ENCODE measurements at places on chromosomes 1 and 21. TPM values are rescaled to one million over a fixed set of nuclear protein-coding genes. Genes with fewer than 3 reads are reported as not detected.

The CACNA1E gene
- 0.03 TPM for total RNA-seq

The CLCN6 gene
- total RNA-seq: 6.4 TPM

DNA sequence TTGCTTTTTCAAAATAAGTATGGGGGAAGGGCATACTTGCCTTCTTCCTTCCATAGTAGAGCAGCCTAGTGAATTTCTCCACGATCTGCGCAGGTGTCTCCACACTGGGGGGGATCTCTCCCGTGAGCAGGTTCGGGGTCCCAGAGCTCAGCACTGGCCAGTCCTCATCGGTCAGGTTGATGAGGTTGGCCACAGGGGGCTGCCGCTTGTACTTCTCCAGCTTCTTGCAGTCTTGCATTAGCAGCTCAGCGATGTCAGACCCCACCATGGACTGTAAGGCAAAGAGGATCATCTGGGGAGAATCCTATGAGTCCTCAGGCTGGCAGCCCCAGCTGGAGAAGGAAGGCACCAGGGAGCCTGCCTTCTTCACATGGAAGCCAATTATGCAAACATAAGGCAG is 11.8 kb downstream of the SEC16B start:
- DNase-seq: no peak

DNA sequence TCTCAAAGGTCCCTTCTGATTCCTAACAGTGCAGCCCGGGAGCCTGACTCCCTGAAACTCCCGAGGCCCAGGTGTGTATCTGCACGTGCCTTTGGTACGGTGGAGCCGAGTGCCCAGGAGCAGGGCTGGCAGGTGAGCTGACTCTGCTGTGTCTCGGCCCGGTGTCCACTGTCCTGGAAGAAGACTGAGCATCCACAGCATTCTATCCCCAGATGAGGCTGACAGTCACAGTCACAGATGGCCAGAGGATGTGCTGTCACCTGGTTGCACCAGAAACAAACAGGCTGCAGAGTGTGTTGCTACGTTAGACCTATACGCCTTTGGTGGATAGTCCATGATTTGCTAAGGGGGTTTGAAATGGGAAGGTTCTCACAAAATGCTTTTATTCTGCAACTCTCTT is 9.8 kb downstream of the ETV3L start:
- no peak for DNase-seq

DNA sequence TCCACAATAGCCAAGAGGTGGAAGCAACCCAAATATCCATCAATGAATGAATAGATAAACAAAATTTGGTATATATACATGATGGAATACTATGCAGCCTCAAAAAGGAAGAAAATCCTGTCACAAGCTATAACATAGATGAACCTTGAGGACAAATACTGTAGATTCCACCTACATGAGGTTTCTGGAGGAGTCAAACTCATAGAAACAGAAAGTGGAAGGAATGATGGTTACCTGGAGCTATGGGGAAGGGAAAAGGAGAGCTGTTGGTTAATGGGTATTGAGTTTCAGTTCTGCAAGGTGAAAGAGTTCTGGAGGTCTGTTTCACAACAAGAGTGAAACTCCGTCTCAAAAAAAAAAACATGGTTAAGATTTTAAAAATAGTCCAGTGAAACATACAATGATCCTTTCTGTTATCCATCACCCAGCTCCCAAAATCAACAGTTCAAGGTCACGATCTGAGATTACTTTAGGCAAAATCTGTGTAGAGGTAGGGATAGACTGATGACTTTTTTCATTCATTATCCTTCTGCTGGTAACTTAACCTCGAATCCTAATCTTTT is 80.8 kb upstream of the HNRNPU start:
- DNase-seq: no peak

The SLC5A9 gene
- total RNA-seq: not detected

DNA sequence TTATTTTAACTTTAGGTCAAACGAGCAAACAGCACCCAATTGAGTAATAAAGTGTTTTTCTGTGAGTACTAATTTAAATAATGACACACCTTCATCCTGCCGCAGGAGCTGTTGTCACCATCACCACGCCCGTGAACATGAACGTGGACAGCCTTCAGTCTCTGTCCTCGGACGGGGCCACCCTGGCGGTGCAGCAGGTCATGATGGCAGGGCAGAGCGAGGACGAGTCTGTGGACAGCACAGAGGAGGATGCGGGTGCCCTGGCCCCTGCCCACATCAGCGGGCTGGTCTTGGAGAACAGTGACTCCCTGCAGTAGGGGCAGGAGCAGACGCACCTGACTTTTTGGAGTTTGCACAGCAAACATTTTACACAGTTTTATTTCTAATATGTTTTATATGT is 45.9 kb downstream of the CBS start:
- DNase-seq: no peak

The CSF3R gene
- total RNA-seq: not detected

GRCh38 chr1:156874572-156875340 is 14.1 kb downstream of the NTRK1 start:
- DNase-seq: no peak

DNA sequence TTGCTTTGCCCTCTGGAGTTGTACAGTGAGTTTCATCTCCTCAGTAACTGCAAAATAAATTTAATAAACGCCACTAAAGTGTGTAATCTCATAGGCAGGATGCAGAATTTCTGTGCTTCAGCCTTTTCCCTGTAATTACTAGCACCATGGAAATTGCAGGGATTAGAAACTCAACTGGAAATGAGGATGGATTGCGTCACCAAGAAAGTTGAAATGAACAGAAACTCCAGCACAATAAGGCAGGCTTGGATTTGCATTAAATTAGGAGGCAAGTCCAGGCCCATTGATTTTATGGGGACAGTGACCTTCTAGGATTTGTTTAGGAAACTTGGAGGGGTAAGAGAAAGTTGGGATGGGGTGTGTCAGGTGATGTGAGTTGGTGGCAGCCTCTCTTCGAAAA is 197.5 kb downstream of the PTPRU start:
- DNase-seq: no peak

GRCh38 chr1:110011527-110012041 is 22.8 kb upstream of the STRIP1 start:
- DNase-seq: peak; percentile 64

The KPRP gene
- total RNA-seq: not detected

DNA sequence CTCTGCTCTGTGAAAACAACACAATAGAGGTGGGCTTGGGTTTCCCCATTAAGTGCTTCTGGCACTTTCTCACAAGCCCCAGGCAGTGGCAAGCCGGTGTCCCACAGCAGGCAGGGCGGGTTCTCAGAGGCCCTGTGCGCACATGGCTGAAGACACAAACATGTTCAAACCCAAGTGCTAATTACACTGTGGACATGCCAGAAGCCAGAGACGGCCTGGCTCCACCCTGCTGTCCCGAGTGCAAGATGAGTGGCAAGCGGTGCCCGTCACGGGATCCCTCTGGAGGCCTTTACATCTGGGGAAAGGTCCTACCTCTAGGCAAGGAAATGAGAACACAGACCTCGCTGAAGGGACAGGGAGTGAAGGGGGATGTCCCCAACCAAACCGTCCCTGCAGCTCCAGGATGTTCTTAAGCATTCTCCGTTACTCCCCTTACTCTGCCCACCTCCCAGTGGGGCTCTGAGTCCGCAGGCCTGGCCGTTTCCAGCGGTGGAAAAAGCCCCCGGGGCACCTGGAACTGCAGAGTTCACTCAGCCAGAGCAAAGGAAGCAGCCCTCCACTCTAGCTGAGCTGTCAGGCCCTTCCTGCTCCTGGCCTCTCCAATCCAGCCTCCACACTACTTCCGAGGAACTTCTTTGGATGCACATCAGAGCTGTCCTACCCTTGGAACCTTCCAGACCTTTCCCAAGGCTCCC is 57.4 kb downstream of the SLC66A1 start:
- no peak for DNase-seq

DNA sequence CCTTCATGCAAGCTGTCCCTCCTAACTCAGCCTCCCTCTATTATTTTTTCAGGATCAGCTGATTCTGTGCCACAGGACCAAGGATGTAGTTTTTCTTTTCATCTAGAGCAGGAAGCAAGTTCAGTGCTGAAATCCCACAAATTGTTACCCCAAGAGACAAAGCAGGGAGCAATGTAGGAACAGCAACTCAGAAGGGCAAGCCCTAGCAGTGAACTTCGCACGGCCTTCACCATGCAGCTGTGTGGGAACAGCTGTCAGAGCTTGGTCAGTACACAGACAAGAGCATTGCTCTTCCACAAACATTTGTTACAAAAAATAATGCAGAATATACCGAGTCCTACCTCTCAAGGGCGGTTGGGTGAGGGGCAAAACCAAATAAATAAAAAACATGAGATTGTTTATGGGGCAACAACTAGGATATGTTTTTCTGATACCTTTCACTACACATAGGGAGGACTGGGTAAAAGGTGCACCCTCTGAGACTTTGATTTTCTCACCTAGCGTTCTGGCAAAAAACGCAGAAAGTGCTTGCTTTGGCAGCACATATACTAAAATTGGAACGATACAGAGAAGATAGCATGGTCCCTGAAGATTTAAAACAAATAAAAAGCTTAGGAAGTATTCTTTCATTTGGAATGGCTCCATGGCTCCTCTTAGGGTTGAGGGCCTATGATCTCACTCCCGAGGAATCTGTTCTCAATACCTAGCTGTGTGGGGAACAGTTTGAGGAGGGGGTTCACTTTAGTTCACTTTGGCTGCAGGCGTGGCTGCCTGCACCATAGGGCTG is 37.1 kb upstream of the ANGPTL7 start:
- DNase-seq: no peak

DNA sequence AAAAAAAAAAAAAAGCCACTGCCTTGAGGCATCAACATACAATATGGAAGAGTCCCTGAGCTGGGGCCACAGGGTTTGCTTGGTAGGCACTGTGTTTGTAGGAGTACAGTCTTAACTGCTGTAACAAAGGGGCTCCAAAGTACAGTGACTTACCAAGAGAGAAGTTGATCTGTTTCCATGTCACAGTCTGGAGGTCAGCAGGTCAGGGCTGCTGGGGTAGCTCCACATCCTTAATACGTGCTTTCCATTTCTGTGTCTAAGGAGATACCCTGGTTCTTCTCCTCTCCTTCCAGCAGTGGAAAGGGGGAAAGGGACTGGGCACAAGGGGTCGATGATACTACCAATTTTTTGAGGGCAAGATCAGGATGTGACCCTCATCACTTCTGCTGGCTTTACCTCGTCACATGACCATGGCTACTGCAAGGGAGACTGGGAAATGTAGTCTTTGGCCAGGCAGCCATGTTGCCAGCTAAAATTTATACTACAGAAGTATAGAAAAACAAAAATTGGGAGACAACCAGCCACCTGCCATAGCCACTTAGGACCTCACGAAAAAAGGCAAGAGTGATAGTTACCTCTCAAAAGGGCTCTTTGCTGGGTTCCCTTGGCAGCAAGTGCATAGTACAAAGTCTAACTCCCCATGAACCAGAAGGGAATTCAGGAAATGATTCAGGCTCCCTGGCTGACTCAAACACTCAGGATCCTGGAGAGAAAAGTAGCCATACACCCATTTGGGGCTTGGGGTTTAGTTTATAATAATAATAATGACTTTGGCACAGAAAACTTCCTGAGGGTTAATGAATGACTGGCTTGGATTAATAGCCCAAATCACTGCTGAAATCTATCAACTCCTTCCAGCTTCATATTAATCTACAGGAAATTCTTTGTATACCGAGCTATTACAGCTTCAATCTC is 52.7 kb upstream of the ATP5PO start:
- peak; percentile 80 for DNase-seq

GRCh38 chr21:38013741-38014140 is 97.5 kb upstream of the KCNJ6 start:
- DNase-seq: no peak

DNA sequence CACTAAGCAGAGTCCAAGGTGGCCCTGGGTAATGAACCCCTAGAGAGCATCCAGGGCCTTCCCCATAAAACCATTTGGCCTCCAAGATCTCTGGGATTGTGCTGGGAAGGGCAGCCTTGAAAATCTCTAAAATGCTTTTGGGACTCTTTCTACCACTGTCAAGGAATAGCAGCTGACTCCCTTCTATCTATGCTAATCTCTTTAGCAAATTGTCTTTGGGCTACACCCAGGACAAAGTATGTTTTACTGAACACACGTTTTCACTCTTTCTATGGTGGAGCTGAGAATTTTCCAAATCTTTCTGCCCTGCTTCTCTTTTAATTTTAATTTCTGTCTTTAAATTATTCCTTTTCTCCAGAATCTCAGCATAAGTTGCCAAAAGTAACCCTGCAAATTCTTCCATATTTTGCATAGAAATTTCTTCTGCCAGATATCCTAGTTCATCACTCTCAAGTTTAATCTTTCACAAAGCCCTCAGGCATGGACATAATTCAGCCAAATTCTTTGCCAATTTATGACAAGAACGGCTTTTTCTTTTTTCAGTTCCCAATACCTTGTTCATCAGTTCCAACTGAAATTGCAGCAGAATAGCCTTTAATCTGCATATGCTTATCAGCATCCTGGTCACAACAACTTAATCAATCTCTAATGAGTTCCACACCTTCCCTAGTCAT is 687.0 kb upstream of the ADGRL4 start:
- DNase-seq: no peak

- DNase-seq: no peak
These were observed 251.0 kb downstream of the RHOU start for GRCh38 chr1:228986093-228986904.
